ENCODE measurements at places on chromosomes 12 and 14.

DNA sequence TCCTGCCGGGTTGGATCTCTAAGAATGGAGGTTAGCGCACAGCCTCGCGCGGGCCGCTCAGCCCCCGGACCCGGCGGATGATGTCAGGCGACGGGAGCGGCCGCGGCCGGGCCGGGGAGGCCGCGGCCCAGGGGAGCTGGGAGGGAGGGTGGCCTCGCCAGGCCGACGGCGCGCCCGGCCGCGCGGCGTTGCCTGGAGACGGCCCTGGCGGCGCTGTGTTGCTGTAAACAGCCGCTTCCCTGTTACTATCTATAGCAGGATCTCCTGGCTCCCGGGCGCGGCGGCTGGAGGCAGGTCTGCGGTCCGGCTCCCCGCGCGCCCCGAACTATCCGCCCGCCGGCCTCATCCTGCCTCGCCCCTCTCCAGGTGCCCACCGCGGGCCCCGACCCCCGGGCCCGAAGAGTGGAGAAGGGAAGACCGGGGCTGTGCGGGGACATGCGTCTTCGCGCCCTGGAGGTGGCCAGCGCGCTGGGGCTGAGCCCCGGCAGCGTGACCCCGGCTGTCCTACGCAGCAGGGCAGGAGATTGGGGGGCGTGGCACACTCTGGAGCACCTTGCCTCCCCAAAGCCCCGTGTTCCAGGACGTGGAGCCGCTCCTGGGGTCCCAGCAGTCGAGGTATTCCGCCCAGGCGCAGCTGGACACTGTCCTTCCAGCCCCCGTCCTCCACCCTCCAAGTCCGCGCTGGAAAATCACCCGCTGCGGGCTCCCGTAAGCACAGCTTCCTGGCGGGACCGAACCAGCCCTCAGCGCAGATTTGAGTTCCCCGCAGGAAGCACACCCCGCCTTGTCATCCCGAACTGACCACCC lies 1.4 kb upstream of the FOS start:
- peak; percentile 89 for DNase-seq

GRCh38 chr14:55074662-55075061 lies 23.2 kb downstream of the MAPK1IP1L start:
- no peak for DNase-seq

- no peak for DNase-seq
Observed at GRCh38 chr12:106671840-106672239, 89.0 kb downstream of the RFX4 start.

DNA sequence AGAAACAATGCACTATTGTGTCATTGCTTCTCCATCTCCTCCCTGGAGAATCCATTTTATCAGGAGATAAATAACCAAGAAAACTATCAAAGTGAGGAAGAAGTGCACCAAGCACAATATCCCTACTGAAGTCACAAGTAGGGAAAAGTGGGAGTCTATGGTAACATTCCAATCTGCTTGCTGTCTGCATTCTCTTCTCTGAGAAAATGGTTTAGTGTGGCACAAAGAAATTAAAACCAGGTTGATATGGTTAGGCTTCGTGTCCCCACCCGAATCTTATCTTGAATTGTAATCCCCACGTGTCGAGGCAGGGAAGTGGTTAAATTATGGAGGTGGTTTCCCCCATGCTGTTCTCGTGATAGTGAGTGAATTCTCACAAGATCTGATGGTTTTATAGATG lies 209.7 kb downstream of the PRKD1 start:
- no peak for DNase-seq

- peak; percentile 45 for DNase-seq
Observed at GRCh38 chr12:106248312-106248845, 559 bp upstream of the CKAP4 start.

DNA sequence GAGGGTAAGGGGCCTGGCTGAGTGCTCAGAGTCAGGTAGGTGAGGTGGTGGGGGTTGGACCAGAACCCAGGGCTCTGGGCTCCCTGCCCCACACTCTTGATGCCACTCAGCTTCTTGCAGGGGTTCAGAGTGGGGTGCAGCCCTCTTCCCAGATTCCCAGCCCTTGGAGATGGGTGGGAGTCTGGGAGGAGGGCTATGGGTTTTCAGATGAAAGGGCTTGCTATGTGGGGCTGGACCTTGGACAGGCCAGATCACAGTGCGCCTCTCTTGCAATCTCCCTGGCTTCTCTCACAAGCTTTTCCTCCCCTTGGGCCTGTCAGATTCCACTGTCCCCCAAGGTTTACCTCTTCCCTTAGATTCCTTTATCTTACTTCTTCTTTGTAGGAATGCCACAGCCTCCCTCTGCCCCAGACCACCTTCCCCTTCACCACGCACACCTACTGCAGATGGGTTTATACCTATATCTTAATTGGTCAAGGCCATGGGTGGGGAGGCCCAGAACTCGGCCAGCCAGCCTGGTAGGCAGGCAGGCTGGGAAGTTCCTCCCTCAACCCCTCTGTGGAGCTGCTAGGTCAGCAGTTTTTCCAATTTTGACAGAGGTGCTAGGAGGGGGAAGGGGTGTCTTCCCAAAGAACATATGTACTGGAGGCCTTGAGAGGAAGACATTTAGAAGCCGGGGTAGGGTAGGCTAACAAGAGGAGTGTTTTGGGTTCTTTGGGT lies 1.4 kb downstream of the NYNRIN start:
- DNase-seq, result peak; percentile 13

- peak; percentile 58 for DNase-seq
Observed at GRCh38 chr12:101696251-101697196, 916 bp upstream of the CHPT1 start.

GRCh38 chr14:103533999-103534575 lies 5.1 kb downstream of the TRMT61A start:
- DNase-seq, result no peak

DNA sequence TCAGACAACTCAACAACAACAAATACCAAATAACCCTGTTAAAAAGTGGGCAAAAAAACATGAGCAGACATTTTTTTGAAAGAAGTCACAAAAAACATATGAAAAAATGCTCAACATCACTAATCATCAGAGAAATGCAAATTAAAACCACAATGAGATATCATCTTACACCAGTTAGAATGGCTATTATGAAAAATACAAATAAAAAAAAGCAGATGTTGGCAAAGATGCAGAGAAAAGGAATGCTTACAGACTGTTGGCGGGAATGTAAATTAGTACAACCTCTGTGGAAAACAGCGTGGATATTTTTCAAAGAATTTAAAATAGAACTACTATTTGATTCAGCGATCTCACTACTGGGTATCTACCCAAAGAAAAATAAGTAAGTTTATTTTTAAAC lies 114.0 kb downstream of the SLC38A4 start:
- no peak for DNase-seq

DNA sequence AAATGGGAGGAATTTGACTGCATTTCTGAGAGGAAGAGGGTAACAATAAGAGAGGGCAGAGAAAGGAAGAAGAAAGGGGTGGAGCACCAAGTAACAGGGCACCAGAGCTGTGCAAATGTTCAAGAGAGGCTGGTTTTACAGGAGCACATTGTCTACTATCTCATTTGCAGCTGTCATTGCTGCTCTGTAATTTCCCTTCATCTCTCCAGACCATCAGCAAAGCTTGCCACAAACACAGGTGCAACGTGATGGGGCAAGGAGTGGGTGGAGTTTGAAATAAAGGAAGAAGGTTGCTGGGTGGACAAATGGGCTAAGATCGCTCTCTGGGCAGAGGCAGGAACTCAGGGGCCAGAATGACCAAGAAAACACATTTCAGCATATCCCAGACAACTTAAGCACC lies 47.9 kb upstream of the PLEKHG6 start:
- DNase-seq, result no peak

GRCh38 chr14:92400579-92401444 lies 77.8 kb downstream of the SLC24A4 start:
- DNase-seq, result peak; percentile 94

DNA sequence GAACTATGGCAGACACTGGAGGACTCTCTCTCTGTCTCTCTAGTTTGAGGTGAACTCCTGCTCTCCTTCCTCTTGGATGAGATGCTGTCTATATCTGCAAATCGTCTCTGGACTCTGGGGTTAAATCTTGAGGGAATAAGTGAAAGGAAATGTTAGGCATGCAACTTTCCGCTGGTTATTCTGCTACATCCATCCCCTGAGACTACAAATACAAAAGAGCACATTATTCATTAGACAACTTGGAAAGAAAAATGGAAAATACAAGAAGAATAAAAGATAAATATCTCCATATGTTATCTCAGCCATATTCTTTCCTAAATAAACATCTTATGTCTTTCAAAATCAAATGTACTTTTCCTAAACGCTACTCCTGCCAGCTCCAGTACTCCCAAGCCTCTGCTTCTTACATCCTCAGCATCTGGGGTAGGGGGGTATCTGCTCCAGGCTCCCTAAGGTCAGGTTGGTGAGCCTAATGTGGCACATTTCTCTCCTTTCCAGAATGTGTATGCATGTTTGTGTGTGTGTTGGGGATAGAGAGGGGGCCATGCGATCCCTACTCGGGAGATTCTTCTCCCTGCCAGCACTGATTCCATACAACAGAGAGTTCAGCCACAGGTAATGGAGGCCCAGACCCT lies 102.9 kb upstream of the FSCB start:
- DNase-seq, result no peak

GRCh38 chr14:104518659-104519350 lies 60.8 kb upstream of the C14orf180 start:
- DNase-seq, result no peak

- no peak for DNase-seq
Observed at GRCh38 chr12:96352161-96352835, 47.9 kb downstream of the CDK17 start.

DNA sequence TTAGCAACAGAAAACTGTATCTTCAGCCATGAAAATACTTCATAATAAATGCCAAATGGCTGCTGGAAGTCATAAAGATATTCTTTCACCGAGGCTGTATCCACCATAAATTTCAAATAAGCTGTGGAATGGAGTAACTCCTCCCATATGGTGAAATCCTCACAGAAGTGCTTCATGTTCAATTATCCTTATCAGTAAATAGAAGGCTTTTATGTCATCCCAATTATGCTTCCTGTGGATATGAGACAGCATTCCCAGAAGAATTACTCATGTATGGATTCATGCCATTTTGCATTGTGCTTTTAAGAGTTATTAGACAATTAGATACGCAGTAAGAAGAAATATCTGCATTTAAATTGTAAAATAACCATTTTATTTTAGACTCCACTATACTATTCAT lies 99.0 kb downstream of the RTN1 start:
- DNase-seq, result no peak

- DNase-seq, result no peak
Observed at GRCh38 chr12:123382684-123383083, 1.2 kb upstream of the KMT5A start.

GRCh38 chr12:71756054-71756690 lies 1.5 kb downstream of the RAB21 start:
- no peak for DNase-seq

DNA sequence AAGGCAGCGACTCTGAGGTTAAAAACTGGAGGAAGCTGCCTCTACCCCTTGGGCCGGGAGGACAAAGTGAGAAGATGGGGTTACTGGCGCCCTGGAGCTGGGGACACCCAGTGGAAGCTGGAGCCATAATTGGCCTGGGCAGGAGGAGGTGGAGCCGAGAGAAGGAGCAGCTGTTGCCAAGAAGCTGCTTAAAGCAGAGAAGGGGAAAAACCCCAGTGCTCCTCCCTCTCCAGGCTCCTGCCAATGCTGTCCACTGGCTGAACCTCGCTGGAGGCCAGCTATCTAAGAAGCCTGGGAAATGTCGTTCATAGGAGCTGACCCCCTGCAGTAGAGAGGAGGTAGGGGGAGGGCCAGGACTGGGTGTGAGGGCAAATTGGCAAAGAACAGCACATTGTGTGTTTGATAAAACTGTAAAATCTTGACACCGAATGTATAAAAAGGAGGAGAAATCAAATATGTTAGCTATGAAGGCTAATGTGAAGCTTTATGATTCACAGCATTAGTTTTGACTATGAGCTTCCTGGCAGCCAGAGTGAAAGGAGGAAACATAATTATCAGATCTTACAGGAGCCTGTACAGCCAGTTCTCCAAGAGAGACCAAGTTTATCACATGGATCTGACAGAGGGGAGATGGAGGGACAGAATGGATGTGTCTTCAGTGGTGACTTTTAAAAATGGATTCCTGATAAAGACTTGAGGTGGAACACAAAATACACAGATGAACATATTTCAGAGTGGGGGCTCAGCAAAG lies 9.5 kb downstream of the HHIPL1 start:
- DNase-seq, result no peak

- DNase-seq, result no peak
Observed at GRCh38 chr12:24608637-24609285, 340.1 kb downstream of the BCAT1 start.

GRCh38 chr14:89112720-89113119 lies 288.3 kb downstream of the TTC8 start:
- DNase-seq, result no peak

GRCh38 chr12:95506707-95507523 lies 33.0 kb downstream of the METAP2 start:
- DNase-seq, result no peak

- DNase-seq, result peak; percentile 49
Observed at GRCh38 chr14:54572316-54572715, 5.4 kb downstream of the SAMD4A start.

DNA sequence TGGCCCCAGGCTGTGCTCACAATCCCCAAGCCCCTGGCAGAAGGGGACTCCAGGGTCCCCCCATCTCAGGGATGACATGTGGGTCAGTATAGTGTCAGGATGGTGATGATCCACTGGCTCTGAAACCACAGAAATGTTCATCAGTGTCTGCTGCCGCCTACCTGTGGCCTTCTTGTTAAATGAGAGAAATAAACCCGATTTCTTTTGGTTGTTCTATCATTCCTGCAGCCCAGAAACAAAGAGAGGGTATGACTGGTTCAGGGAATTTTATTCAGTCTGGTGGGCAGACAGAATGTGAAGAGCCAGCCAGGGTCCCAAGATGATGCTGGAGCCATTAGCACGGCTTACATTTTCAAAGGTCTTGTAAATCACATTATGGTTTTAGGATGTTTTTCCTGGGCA lies 86.6 kb downstream of the CRADD start:
- no peak for DNase-seq

- no peak for DNase-seq
Observed at GRCh38 chr14:84591827-84592445, 938.0 kb upstream of the FLRT2 start.

GRCh38 chr12:121064116-121064515 lies 25.1 kb upstream of the OASL start:
- DNase-seq, result no peak

DNA sequence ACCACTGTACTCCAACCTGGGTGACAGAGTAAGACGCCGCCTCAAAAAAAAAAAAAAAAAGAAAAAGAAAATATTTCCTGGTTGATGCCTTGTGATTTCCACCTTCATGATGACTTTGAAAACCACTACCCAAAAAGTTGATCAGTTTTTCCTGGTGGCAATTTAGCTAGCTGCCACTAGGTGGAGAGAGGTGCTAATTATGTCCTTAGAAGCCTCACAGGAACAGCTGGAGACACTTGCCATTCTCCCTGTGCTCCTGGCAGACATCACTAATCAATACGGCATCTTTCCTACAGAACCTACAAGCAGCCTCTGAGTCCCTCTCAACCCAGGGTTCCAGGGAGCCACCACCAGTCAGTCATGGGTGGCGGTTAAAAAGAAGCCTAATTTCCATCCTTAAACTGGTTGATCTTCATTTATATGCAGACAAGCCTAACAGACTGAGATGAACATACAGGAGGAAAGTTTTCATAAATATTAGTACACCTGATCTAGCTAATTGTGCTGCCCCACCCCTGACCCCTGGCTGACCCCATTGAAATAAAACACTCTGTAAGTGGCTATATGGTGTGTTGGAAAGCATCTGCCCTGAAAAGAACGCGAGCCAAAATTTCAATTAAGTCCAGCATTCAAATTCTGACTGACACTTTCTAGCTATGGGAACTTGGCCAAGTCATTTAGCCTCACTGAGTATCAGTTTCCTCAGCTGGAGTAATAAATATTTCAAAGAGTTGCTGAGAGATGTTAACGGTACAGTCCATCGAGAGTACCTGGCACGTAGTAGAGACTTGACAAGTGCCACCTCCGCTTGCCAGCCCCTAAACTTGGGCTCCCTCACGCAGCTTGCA lies 6.2 kb upstream of the OAS1 start:
- DNase-seq, result peak; percentile 67
